Activated CD4-positive, alpha-beta T cell treated with anti-CD3 and anti-CD28 coated beads, Interleukin-2, amount 50 U/mL, for 4 hours (primary cell): ENCODE measurements at places on chromosomes 1 and 21.

GRCh38 chr1:240092301-240093119 is 827 bp downstream of the FMN2 start:
- no peak for DNase-seq

DNA sequence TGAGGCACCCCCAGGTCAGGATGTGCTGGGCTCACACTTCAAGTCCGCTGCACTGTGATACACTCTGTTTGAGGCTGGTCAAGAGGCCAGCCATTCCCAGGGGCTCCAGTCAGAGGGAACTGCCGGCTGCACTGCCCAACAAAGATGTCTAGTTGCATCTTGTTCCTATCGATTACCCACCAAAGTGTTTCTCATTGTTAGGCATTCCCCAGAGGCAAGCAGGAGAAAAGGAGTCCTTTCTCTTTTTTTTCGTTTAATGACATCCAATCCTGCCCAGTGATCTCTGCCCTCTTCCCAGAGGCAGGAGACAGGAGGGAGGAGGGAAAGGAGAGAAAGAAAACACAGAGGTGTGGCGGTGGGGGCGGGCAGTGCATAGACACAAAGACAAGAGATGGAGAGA is 150.4 kb downstream of the OMA1 start:
- no peak for DNase-seq

- DNase-seq, result no peak
Observed at GRCh38 chr1:234849832-234850231, 239.9 kb upstream of the IRF2BP2 start.

DNA sequence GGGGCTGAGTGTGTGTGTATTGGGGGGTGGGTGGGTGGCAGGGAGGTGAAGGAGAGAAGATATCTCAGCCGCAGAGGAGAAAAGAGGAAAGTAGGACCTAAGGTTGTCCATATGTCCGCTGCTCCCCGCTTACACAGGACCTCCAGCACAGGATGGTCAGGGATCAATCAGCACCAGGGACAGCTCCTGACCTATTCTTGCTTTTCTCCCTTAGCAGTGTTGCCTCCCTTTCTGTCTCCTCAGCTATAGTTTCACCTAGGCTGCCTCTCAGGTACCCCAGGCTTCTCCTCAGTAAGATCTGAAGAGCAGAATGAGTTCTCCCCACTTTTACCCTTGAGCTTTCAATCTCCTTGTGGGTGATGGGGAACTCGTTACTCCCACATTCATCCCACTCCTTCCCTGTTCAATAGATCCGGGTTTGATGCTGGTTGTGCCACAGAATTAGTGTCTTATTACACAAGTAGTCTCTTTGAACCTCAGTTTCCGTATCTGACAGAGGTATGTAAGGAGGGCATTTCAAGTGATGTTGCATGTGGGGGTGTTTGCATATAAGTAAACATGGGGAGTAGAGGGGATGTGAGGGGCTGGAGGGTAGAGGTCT is 1.4 kb upstream of the DPH2 start:
- DNase-seq, result no peak

- no peak for DNase-seq
Observed at GRCh38 chr1:153394391-153394790, 3.5 kb upstream of the S100A8 start.

- peak; percentile 71 for DNase-seq
Observed at GRCh38 chr1:3910857-3911845, 11.1 kb upstream of the C1orf174 start.

DNA sequence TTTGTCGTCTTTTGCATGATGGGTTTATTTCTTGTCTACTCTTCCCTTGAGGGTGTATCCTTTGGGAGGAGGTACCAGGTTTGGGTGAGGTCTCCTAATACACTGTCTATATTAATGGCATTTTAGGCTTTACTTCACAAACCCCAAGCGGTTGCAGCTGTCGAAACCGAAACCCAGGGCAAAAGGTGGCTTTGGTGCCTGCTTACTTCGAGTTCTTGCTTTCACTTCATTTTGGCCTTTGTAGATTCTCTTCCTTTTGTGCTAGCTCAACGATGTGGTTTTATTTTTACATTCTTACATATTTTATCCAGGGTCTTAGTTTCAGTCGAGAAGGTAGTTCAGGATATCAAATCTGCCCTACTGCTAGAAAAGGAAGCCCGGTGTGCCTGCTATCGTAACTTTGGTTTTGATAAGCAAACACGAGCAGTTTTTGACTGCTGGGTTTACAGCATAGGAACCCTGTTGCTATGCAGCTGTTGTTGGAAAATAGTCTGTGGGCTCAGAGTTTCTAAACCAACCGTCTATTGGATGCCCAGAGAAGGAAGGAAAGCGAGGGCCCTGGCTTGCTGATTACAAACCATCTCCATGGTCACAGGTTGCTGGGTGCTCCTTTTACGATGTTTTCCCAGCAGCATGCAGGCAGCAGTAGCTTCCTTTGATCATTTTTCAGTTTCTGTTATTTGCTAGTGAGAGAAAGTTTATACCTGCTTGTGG is 9.8 kb upstream of the TSPAN2 start:
- peak; percentile 52 for DNase-seq

GRCh38 chr1:3821447-3821846 is 25.1 kb upstream of the LRRC47 start:
- DNase-seq, result no peak

DNA sequence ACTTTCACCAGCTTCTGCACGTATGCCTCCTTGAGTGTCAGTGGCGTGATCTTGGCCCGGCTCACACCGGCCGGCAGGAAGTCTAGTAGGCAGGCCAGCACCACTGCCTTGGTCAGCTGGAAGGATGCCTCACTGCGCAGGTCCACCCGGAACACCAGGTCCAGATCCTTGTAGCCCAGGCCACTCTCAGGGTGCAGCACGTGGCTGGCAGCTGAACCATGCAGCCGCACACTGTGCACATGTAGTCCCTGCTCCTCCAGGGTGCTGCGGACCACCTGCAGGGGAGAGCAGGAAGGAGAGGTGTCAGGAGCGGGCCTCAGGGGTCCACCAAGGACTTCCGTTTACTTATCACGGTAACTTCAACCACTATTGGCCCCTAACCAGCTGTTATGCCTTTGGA is 6.0 kb downstream of the TENT5B start:
- DNase-seq, result no peak

GRCh38 chr1:79982211-79982610 is 975.7 kb upstream of the ADGRL4 start:
- DNase-seq, result no peak

DNA sequence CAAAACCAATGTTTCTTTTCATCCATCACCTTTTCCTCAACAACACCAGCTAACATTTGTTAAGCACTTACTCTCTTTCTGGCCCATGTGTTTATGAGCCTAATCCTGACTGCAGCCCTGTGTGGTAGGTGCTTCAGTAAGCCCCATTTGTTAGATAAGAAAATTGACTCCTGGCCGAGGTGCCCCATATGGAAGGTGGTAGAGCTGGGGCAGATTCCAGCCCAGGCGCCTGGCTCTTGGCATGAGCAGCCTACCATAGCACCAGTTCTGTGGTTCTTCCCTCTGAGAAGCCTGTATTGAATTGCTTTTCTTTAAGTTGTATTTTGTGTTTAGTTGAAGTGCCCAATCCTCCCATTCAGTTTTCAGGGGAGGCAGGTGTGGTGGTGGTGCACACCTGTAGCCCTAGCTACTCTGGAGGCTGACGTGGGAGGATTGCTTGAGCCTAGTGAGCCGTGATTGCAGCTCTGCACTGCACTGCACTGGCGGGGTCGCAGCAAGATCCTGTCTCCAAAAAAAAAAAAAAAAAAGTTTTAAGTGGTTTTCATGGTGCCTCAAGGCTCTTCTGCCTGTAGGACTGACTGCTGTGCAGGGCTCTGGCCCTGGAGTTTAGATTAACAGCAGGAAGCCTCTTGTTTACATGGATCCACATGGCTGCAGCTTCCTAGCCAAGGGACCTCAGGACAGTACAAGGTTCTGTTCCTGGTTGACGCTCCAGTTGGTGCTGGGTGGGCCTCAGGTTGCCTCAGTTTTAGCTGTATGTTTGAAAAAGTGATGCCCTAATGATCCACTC is 125.9 kb downstream of the MRPS6 start:
- no peak for DNase-seq

GRCh38 chr1:117036018-117036461 is 24.1 kb upstream of the TTF2 start:
- no peak for DNase-seq
